Peyer's patch (tissue), 4 donors: ENCODE measurements at places on chromosomes 12 and 14. TPM values are rescaled to one million over a fixed set of nuclear protein-coding genes. Genes with fewer than 3 reads are reported as not detected.

DNA sequence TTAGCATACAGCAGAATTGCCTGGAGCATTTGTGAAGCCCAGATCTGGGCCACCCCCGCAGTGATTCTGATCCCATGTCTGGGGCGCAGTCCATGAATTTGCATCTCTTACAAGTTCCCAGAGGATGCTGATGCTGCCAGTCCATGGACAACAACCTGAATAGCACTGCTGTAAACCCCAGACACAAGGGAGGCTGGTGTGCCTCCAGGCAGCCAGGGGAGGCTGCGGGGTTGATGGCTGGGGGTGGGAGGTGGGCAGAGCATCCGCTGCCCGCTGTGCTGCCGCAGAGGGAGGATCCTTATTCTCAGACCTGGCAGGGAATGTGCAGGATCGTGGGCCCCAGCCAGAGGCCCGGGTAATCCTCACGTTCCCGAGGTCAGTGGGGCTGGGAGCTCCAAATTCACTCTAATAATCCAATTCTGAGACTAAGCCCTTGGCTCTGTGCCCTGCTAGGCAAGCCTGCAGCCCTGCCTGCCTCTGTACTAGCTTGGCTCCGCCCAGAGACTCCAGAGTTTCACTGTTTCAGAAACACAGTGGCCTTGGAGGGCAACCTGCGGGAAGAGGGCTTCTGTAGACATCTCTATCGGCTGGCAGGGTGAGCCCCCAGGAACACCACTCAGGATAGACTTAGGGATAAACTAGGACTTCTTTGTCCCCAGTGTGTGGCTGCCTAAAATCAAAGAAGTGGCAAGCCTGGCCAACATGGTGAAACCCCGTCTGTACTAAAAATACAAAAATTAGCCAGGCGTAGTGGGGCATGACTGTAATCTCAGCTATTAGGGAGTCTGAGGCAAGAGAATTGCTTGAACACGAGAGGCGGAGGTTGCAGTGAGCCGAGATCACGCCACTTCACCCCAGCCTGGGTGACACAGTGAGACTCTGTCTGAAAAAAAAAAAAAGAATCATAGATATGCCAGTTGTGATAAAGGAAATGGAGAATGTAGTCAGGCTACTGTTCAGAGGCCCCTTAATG, 17.8 kb upstream of the MLEC start:
- H3K27ac ChIP-seq = peak overlapping the region; percentile 67
- H3K27me3 ChIP-seq = no peaks in the 10 kb centered on the region
- H3K4me3 ChIP-seq = no peak overlapping the region
- H3K36me3 ChIP-seq = no peaks in the 10 kb centered on the region
- DNase-seq = peak; percentile 52

- H3K27me3 ChIP-seq = no peaks in the 10 kb centered on the region
- H3K27ac ChIP-seq = no peak overlapping the region
- no peak for DNase-seq
- H3K4me1 ChIP-seq = no peaks in the 10 kb centered on the region
Measured at GRCh38 chr12:5872745-5873144, 72.3 kb downstream of the ANO2 start.

DNA sequence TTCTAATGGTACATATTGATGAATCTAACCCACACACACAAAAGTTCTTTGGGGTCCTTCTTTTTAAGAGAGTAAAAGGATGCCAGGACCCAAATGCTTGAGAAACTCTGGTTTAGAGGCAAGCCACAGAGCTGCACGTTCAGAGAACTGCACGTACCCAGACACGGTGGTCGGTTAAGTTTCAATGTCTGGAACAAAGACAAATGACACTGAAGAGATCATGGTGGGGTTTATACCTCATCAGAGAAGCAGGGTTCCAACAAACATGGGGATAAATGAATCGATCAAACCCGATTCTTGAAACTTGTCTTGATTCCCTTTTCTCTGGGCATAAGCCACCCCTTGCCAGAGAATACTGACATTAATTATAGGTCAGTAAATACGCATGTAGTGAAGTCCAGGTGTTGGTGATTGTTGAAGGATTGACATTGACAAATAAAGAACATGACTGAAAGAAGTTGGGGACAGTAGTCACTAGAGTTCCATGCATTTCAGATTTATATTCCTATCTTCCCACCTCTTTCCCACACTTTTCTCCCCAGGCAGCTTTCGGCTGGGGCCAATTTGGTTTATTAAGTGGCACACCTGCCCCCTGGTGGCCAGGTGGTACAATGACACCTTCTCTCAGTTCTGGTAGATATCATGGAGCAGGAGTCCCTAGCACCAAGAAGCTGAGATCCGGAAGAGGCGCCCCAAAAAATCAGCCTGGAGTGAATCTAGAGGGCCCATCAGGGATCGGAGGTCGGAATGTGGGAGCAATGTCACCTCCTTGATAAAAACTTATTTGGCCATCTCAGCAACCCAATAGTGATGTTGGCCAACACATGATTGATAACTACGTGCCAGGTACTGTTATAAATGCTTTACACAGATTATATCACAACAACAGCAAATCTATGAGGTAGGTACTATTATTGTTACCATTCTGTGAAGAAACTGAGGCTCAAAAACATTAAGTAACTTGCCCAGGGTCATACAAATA, 17.8 kb upstream of the HDAC7 start:
- H3K27me3 ChIP-seq = no peaks in the 10 kb centered on the region
- no peak overlapping the region for H3K4me3 ChIP-seq
- DNase-seq = peak; percentile 68

- H3K36me3 ChIP-seq = no peaks in the 10 kb centered on the region
- DNase-seq = peak; percentile 73
- H3K27me3 ChIP-seq = no peaks in the 10 kb centered on the region
- H3K4me3 ChIP-seq = no peak overlapping the region
Measured at GRCh38 chr12:104740668-104741067, 217.4 kb downstream of the SLC41A2 start.

DNA sequence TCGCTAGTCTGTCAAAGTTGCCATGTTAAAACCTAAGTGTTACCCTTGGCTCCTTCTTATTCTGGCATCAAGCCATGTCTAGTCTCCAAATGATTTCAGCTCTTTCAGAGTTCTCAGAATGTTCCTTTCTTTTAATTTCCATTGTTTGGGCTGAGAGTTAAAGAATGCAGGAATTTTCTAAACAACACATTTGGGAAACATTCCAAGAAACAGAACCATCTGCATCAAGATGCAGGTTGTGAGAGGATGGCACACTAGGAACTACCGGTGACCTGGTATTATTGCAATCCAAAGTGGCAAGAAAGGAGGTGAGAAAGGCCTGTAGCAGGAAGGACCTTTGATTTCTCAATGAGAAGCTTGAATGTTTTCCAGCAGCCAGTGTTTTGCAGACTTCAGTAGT, 30.1 kb downstream of the SLC35F4 start:
- H3K4me1 ChIP-seq = no peaks in the 10 kb centered on the region
- no peak for DNase-seq
- H3K4me3 ChIP-seq = no peak overlapping the region
- no peak overlapping the region for H3K27ac ChIP-seq
- H3K27me3 ChIP-seq = no peaks in the 10 kb centered on the region

GRCh38 chr12:95300286-95300685, 82.7 kb downstream of the VEZT start:
- H3K27ac ChIP-seq = no peak overlapping the region
- no peak for DNase-seq
- H3K4me1 ChIP-seq = no peaks in the 10 kb centered on the region
- H3K36me3 ChIP-seq = no peaks in the 10 kb centered on the region
- no peaks in the 10 kb centered on the region for H3K27me3 ChIP-seq
- H3K4me3 ChIP-seq = no peak overlapping the region

DNA sequence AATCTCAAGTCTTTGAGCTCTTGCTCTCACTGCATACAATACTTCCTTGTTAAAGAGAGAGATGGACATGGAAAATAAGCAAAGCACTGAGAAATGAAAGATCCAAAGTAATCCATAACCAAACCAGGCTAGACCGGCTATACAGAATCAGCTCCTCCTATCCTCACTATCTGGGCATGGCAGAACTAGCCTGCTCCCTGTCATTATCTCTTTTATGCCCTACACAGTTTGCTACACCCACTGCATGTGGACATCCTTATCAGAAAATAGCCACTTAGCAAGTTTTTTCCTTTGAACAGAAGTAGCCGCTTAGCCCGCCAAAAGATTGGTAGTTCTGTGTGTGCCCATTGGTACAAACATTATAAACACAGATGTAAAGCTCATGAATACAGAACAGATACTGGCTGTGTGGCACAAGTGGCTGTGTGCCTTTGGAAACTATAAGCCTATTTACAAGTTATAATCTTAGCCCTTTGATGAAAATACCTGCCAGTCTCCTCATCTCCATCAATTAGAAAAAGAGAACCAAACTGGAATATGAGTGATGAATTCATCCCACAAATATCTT, 34.7 kb downstream of the SPTB start:
- no peaks in the 10 kb centered on the region for H3K36me3 ChIP-seq
- H3K27ac ChIP-seq = no peak overlapping the region
- H3K27me3 ChIP-seq = no peaks in the 10 kb centered on the region
- no peak for DNase-seq
- no peak overlapping the region for H3K4me3 ChIP-seq
- no peaks in the 10 kb centered on the region for H3K4me1 ChIP-seq

GRCh38 chr12:132606466-132606865, 3.9 kb downstream of the LRCOL1 start:
- H3K27ac ChIP-seq = no peak overlapping the region
- no peaks in the 10 kb centered on the region for H3K36me3 ChIP-seq
- no peak for DNase-seq
- H3K27me3 ChIP-seq = peaks cover 8% of the 10 kb centered on the region
- H3K4me3 ChIP-seq = no peak overlapping the region

KHNYN gene
- 129 TPM for total RNA-seq

GLIPR1L1 gene
- total RNA-seq = not detected

COCH gene
- not detected for total RNA-seq

KRT77 gene
- total RNA-seq = not detected
